ENCODE measurements at places on chromosomes 7 and 10.

DNA sequence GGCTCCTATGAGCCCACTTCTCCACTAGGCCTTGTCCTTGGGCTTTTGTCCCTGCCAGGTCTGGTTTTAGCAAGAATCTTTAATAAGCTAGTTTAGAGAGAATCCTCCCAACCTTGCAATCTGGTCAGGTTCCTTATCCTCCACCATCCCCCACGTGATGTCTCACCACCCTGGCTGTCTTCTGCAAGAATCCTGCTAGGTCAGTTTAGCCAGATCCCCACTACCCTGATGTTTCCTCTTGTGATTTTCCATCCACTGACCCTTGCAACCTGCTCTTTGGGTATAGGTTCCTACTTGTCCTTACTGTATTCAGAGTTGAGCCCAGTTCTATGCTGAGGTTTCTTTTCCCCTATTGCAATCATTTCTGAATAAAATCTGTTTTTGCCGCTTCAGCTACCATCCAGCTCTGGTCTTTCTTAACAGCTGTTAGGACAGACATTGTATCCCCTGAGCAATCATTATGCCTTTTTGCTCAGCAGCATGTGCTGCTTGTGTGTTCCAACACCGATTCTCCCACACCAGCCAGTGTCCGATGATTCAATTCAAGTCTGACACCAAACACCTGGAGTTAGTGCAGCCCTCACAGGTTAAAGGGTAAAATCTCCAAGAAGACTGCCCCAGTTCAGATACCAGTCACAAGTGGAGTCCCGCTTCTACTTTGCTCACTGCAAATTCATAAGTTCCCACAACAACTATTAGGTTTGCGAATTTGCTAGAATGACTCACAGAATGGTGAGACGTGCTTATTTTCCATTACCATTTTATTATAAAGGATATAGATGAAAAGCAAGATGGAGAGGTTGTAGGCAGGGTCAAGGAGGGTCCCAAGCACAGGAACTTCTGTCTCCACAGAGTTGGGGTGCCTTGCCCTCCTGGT is 62.2 kb upstream of the ADCY1 start:
- DNase-seq: no peak

GRCh38 chr10:113132591-113133121 is 182.6 kb downstream of the TCF7L2 start:
- DNase-seq: no peak

- DNase-seq: no peak
Measured at GRCh38 chr10:57628592-57629284, 639.0 kb downstream of the IPMK start.

DNA sequence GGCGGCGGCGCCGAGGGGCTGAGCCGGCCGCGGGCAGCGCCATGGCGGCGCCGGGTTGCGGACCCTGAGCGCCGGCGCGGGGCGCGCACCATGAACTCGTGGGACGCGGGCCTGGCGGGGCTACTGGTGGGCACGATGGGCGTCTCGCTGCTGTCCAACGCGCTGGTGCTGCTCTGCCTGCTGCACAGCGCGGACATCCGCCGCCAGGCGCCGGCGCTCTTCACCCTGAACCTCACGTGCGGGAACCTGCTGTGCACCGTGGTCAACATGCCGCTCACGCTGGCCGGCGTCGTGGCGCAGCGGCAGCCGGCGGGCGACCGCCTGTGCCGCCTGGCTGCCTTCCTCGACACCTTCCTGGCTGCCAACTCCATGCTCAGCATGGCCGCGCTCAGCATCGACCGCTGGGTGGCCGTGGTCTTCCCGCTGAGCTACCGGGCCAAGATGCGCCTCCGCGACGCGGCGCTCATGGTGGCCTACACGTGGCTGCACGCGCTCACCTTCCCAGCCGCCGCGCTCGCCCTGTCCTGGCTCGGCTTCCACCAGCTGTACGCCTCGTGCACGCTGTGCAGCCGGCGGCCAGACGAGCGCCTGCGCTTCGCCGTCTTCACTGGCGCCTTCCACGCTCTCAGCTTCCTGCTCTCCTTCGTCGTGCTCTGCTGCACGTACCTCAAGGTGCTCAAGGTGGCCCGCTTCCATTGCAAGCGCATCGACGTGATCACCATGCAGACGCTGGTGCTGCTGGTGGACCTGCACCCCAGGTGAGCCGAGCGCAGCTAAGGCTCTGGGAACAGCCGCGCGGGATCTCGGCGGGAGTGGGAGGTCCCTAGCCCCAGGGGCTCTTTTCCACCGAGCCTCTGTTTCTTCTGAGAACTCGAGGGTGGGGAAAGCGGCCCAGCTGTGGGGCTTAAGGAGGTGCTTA is at the start of gene GPR26:
Gene GPR26 (plus strand): TSS at position 38 of the 919 bp plus-strand sequence. CDS start 53 bp downstream, at position 91.
- DNase-seq: no peak

- DNase-seq: no peak
Measured at GRCh38 chr10:3264161-3264761, 91.7 kb upstream of the PITRM1 start.

- no peak for DNase-seq
Measured at GRCh38 chr10:6473901-6474370, 106.1 kb downstream of the PRKCQ start.

DNA sequence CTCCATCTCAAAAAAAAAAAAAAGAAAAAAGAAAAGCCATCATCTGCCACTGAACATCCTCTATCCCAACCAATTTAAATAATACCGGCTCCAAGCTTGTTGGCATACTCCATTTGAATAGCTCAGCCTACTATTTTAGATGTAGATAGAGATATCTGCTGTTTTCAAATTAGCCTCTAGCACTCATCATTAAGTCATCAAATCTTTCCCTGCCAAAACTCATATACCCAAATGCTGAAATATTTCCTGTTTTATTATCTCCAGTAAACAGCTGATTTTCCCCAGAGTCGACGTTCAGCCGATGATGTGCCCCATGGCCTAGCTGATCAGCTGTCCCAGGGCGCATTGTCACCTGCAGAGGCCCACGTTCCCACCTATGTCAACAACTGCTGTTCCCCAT is 34.5 kb upstream of the FRMD4A start:
- no peak for DNase-seq

DNA sequence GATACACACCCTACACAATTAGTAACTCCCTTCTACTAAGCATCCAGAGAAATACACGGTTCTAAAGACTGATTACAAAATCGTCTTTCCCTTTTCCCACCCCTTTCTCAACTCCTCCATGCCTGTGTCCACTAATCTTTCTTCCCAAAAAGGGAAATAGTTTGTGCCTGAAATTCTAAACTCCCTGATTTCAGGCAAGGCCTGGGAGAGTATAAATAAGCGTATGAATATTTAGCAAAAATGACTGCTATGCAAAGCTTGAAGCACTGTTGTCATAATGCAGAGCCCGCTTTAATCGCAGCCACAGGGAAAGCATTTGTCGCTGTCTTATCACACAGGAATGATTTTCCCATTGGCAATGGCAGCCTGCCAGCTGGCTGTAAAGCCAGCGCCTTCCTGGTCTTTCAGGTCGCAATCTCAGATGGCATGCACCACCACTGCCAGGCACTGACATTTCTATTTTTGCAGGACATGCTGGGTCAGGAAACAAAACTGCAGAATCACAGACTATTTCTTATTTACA is 142.9 kb upstream of the PCGF5 start:
- DNase-seq: no peak

DNA sequence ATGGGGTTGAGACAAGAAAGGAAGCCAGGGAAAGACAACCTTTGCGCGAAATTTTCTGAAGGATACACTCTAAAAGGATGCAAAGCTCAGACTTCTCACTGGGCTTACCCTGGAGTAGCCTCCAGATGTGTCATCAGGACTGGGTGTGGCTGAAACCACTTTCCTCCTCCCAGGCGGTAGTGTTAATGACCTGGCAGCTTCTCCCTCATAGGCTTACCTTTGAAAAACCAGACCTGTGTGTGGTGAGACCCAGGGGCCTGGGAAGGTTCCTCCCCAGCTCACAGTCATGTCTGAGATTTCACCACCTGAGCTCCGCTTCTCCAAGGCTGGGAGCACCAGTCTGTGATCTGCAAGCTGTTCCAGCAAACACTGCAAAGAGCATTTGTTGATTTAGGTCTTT is 93.7 kb downstream of the EPC1 start:
- no peak for DNase-seq

DNA sequence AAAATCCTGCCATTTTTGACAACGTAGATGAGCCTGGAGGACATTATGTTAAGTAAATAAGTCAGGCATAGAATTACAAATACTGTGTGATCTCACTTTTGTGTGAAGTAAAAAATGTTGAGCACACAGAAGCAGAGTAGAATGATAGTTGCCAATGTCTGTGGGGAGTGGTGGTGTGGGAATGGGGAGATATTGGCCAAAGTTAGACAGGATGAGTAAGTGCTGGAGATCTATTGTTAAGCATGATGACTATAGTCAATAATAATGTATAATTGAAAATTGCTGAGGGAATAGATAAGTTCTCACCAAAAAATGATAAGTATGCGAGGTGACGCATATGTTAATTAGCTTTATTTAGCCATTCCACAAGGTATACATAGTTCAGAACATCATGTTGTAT is 92.0 kb downstream of the GPR85 start:
- DNase-seq: no peak

GRCh38 chr7:77246026-77246640 is 46.5 kb upstream of the FGL2 start:
- no peak for DNase-seq

GRCh38 chr7:151173386-151174245 is 6.1 kb upstream of the GBX1 start:
- no peak for DNase-seq

GRCh38 chr10:31456468-31456867 is 137.5 kb downstream of the ZEB1 start:
- no peak for DNase-seq
